Fibroblast of skin of right quadriceps (primary cell): ENCODE measurements at places on chromosomes 6 and 20.

DNA sequence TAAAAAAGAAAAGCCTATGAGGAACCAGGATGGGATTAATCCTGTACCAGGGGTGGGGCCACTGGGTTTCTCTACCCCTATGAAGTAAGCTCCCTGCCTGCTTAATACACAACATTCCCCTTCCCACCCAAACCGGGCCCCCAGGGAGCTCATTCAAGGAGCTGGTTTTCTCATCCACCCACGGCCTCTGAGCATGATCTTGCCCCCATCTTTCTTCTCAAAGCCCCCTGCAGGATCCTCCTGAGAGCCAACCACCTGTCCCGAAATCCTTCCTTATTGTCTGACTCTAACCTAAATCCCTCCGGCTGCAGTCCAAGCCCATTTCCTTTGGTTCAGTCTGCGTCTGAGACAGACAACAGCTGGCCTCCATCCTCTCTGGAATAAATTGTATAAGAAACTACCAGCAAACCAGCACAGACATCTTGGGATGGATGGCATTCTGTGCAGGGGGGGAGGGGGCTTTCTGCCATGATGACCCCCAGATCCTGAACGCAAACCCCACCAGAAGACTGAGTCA lies 21.0 kb downstream of the KCNK5 start:
- DNase-seq = no peak

GRCh38 chr20:12170406-12170805 lies 252.7 kb downstream of the BTBD3 start:
- no peak for DNase-seq

DNA sequence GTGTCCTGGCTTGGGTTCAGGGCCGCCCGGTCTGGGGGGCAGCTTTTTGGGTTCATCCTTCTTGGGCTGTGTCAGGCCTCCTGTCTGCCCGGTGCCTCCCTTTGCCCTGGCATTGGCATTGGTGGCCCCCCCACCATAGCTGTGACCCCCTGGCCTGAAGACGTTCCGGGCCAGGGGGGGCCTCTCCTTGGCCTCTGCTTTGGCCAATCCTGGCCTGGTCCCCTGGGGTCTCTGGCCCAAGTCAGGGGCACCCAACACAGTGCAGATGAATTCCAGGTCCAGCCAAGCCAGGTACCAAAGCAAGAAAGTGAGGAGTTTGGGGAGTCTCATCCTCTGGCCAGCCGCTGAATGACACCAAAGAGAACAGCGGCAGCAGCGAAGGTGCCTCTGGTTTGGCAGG lies 429 bp downstream of the GDF5 start:
- DNase-seq = no peak

DNA sequence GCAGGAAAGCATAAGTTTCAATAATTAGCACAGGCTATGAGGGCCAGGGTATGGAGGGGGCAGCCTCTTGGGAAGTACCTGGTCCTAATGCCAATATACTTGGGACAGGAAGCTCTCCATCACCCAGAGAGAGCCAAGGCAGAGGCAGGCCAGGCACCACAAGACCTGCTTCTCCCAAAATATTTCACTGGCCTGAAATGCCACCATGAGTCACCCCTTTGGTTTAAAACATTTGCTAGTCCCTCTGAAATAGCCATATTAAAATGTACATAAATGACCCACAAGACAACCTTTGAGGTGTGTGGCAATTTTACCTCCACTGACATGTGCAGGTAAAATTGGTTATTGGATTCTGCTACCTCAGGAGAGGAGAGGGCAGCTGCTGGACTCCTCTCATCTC lies 23.4 kb upstream of the SCUBE3 start:
- DNase-seq = no peak

DNA sequence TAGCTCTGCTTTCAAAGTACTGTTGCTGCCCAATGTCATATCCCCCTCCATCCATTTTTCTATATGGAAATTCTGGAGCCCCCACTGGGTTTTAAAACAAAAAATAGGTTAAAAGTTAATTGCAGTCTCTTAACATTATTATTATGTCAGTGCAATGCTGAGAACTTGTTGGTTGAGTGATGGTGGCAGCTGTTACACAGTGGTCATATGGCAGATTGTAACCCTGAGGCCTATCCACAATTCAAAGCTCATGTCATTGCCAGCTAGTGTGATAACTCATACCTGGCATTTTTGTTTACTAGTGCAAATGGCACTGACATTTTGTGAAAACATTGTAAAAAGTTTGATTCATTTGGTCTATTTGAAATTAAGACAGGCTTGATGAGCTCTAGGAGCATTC lies 305.7 kb upstream of the FLRT3 start:
- no peak for DNase-seq

DNA sequence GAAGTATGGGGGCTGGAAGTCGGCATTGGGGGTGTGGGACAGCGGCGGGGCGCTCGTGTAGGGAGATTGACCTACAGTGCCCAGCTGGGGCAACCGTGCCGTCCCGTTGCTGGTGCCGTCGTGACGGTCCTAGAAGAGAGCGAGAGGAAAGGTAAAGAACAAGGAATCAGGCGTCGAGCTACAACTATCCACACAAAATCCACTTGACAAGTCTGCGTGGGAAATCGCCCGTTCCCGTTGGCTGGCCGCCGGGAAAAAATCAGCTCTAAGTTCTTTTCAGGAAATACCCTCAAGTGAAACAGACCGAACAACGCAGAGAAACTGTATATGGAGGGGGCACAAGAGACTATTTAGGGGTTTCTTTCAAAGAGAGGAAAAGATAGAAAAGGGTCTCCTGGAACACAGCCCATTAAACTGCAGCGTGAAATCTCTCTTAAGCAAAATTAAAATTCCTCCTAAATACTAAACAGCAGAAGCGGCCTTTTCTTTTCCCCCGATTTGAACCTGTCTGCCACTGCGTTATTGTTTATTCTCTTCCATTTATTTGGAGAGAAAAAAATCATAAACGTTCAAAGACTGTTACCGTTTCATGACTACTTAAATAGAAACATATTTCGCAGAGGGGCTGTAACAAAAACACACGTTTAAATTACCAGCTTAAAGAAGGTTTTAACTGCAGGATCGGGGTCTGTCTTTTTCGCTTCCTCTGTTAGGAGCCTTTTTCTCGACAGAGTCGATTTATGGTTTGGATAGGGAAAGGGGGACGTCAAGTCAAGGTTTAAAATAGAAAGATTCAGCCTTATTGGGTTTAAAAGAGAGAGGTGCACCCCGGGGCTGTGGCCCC lies 4.4 kb downstream of the TFAP2A start:
- DNase-seq = no peak

GRCh38 chr6:132122176-132122575 lies 171.0 kb upstream of the CCN2 start:
- no peak for DNase-seq

DNA sequence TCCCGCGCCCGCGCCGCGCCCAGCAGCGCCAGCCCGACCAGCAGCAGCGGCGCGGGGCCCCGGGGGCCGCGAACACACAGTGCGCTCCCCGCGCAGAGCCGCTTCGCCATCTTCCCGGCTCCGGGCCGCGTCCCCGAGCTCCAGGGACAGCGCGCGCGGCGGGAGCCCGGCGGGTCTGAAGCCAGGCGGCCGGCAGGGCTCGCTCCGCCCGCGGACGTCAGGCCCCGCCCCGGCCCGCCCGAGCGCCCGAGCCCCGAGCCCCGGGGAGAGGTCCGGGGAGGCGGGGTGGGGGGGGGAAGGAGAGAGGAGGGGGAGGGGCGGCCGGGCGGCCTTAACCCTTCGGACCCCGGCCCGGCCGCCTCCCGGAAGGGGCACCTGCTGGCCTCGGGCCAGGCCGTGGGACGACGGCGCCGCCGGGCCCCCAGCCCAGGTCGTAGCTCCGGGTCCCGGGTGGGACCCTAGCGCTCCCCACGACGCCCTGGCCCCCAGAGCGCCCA lies at the start of gene LAMA5:
Gene LAMA5 (minus strand): TSS at position 177 of the 497 bp plus-strand sequence. CDS start 67 bp downstream, at position 110.
- no peak for DNase-seq

DNA sequence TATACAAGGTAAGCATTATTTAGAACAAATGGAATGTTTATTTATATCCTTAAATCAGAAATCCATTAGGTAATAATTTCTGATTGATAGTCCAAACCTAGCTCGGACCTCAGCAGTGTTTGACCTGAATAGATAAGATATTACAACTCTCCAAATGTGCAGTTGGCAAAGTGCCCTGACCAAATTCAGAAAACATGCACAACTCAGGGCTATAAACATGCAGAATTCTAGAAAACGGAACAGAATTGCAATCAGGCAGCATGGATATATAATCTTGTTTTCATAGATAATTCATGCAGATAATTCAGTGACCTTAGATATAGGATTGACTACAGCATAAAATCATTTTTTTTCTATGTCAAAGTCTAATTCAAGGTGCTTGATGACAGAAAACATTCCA lies 626.6 kb upstream of the CITED2 start:
- DNase-seq = no peak
